ENCODE measurements at places on chromosomes 1 and 21. TPM values are rescaled to one million over a fixed set of nuclear protein-coding genes. Genes with fewer than 3 reads are reported as not detected.

DNA sequence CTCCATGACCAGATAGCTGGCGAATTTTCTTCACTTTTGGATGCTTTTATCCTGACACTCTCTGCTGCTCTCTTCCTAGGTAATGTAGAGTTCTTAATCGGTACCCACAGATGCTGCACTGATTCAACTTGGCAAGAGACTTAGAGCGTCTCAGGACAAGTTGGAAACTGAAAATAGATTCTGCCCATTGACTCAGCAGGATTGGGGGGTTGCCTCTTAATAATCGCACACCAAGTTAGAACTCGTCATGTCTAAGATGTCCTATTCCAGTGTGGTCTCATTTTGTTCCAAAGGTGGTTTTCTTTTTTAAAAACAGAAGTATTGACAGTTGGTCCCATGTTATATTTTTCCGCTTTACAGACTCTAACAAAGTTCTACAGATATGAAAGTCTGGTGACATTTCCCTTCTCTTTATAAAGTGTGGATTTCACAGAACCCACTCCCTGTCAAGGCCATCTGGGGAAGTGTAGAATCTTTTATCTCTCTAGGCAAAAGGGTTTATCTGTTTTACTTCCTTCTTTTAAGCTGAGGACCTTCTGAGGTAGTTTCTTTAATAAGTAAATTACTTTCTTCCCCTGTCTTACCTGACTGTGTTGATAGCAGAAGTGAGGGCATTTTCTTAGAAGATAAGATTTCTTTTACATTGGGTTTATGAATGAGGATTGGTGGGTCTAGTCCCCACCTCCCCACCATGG, 12.1 kb upstream of the DIPK1A start:
- no peak for DNase-seq

DNA sequence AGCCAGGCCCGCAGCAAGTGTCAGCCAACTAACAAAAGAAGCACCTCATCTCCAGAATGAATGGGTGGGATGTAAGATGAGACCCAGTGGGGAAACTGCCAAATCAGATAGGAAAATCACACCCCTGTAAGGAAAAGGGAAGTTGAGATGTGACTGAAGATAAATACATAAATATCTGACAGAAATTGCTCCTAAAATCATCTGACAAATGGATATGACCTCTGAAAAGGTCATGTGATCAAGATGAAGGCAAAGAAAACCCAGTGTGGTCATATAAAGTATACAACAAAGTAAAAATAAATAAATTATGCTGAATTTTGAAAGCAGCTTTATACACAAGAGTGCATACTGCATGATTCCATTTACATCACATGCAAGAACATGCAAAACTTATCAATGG, 12.7 kb downstream of the SIPA1L2 start:
- no peak for DNase-seq

IRF6 gene
- 0.82 TPM for total RNA-seq

GRCh38 chr1:6093611-6094010, 47.9 kb downstream of the KCNAB2 start:
- no peak for DNase-seq

- DNase-seq, result no peak
Measured at GRCh38 chr1:89088572-89088971, 23.6 kb upstream of the GBP1 start.

- DNase-seq, result no peak
Measured at GRCh38 chr21:37677006-37677405, 239.3 kb downstream of the KCNJ6 start.

GBP6 gene
- not detected for total RNA-seq

DNA sequence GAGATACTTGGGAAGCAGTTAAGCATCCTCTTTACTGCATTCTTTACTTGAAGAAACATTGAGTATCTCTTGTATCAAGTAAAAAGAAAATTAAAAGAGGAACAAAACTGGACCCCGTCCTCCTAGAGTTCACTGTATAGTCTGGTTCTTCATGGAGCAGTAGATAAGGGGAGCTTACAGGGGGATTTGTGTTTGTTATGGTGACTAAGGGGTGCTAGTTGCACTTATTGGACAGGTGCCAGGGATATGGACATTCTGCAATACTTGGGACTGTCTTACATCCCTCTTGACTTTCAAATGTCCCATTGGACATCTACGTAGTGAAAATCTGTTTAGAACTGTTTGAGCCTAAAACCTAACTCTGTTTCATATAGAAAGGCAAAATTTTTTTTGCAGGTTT, 67.2 kb downstream of the ALG14 start:
- no peak for DNase-seq

- DNase-seq, result no peak
Measured at GRCh38 chr1:44460107-44460882, 55.2 kb downstream of the RNF220 start.

DNA sequence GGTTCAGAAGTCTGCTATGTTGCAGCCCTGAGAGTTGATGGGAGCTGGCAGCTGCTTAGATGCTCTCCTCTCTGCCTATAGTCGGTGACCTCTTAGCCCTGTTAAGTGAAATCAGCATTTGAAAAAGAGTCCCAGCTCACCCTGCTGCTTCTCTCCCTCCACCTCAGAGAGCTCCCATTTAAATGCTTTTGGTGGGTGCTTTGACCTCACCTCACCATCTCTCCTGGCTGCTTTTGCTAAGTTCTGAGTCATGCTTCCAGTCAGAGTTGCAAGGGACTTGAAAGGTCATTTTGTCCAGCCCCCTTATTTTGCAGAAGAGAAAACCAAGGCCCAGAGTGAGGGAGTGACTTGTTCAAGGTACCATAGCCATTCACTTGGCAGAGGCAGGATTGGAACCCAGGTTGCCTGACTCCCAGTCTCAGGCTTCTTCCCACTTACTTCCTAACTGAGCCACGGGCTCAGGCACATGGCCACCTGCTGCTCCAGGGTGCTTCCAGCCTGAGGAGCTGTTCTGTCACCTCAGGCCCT, 3.3 kb downstream of the MAPKAPK2 start:
- DNase-seq, result no peak

DNA sequence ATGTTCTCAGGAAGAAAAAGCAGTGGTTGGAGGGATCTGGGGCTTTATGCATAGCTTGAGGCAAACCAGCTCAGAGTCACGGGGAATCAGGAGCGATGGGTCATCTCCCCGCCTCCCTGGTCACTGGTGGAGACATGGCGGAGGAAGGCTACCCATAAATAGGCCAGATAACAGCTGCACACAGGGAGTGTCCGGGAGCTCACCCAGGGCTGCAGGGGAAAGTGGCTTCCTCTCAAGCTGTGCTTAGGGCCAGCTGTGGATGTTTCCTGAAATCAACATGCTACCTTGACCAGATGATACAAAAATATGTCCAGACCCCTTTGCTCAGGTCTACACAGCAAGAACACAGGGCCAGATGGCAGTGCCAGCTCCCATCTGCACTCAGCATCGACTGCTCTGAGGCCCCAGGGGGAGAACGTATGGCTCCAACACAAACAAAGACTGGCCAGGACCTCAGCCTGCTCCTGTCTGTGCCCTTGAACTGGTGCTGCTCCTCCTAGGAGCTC, 27.1 kb upstream of the RERE start:
- no peak for DNase-seq

Data from glomerular endothelial cell (primary cell).